ENCODE measurements at places on chromosomes 3 and 15.

GRCh38 chr15:55791551-55792400 lies 48.8 kb upstream of the PRTG start:
- H3K27me3 ChIP-seq = peaks cover 2% of the 10 kb centered on the region
- DNase-seq = no peak
- H3K36me3 ChIP-seq = no peaks in the 10 kb centered on the region
- no peak overlapping the region for H3K4me3 ChIP-seq
- no peak overlapping the region for H3K27ac ChIP-seq

GRCh38 chr15:48695088-48695826 lies 49.7 kb upstream of the FBN1 start:
- DNase-seq = no peak
- H3K4me1 ChIP-seq = no peaks in the 10 kb centered on the region
- no peaks in the 10 kb centered on the region for H3K27me3 ChIP-seq
- H3K36me3 ChIP-seq = no peaks in the 10 kb centered on the region
- no peak overlapping the region for H3K27ac ChIP-seq
- no peak overlapping the region for H3K4me3 ChIP-seq

DNA sequence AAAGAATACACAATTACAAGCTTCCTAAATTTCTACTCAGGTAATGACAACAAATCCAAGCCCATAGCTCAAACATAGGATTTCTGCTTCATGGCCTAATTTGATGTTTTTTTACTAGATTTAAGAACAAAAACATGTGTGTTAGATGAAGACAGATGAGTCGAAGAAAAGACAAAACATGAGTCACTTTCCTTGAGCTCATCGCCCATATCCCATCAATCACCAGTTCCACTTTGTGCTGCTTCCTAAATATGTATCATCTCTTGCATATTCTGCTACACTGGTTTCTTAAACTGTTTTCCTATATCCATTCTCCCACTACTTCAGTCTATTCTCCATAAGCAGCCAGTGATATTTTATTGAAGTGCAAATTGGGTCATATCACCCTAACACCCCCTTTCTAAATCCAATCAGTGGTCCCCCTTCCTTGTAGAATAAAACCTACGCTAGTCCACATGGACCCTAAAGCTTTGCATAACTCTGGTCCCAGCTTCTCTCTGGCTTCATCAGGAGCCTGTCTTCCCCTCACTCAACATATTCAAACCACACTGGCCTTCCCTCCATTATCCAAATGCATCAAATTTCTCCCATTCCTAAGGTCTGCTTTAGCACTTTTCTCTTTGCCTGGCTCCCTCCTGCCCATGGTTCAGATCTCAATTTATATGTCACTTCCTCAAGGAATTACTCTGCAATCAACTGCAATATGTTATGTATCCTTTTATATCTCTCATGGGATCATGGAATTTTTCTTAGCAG lies 1033.9 kb downstream of the FHIT start:
- no peaks in the 10 kb centered on the region for H3K4me1 ChIP-seq
- no peak overlapping the region for H3K4me3 ChIP-seq
- no peaks in the 10 kb centered on the region for H3K27me3 ChIP-seq
- no peak for DNase-seq
- H3K27ac ChIP-seq = no peak overlapping the region

DNA sequence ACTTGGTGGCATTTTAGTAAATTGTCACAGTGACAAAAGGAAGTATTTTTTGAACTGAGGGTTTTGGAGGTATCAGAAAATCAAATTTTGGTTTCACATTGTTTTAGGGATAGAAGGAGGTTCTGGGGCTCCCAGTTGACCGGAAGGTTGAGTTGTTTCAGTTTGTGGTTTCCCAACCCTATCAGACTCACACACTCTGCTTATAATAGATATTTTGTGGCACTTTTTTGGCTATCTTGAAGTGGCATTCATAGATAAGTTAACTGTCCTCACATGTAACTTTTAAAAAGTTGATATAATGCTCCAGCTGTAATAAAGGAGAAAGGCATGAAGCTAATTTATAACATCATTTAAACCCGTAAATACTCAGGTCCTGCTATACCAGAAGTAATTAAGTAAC lies 12.8 kb downstream of the ARMC8 start:
- peaks cover 19% of the 10 kb centered on the region for H3K36me3 ChIP-seq
- no peaks in the 10 kb centered on the region for H3K27me3 ChIP-seq
- DNase-seq = no peak
- H3K4me1 ChIP-seq = peaks cover 18% of the 10 kb centered on the region
- no peak overlapping the region for H3K27ac ChIP-seq

- no peaks in the 10 kb centered on the region for H3K27me3 ChIP-seq
- DNase-seq = no peak
- H3K27ac ChIP-seq = no peak overlapping the region
- no peak overlapping the region for H3K4me3 ChIP-seq
- H3K36me3 ChIP-seq = no peaks in the 10 kb centered on the region
- no peaks in the 10 kb centered on the region for H3K4me1 ChIP-seq
Observed at GRCh38 chr3:87397211-87397610, 120.8 kb upstream of the POU1F1 start.

DNA sequence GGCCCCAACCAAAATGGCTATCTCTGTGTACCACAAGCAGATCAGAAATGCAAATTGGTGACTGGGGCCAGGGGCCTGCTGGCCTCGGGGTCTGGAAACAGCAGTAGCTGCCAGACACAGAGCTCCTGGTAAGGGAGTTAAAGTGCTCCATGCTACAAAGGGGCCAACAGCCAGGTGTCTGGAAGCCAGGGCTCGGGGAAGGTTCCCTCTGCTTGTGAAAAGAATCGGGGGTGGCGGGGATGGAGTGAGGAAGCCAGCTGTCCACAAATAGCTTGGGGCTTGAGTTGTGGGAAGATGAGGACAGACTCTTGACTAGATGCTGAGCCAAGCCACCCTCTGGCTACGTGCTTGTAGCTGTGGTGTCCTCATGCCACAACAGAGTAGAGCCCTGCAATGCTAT lies 39.3 kb downstream of the CHRD start:
- no peak overlapping the region for H3K4me3 ChIP-seq
- H3K27me3 ChIP-seq = peaks cover 3% of the 10 kb centered on the region
- no peak overlapping the region for H3K27ac ChIP-seq
- DNase-seq = no peak
- no peaks in the 10 kb centered on the region for H3K4me1 ChIP-seq
- H3K36me3 ChIP-seq = no peaks in the 10 kb centered on the region

- peaks cover 13% of the 10 kb centered on the region for H3K4me1 ChIP-seq
- no peaks in the 10 kb centered on the region for H3K36me3 ChIP-seq
- H3K27me3 ChIP-seq = no peaks in the 10 kb centered on the region
- no peak overlapping the region for H3K4me3 ChIP-seq
Observed at GRCh38 chr3:151386056-151386455, 1.5 kb upstream of the P2RY12 start.

GRCh38 chr3:66224220-66224619 lies 3.4 kb downstream of the SLC25A26 start:
- no peak overlapping the region for H3K27ac ChIP-seq
- H3K4me3 ChIP-seq = no peak overlapping the region
- peaks cover 26% of the 10 kb centered on the region for H3K36me3 ChIP-seq
- H3K4me1 ChIP-seq = peaks cover 35% of the 10 kb centered on the region
- DNase-seq = no peak

GRCh38 chr15:74380361-74381189 lies 13.1 kb upstream of the CYP11A1 start:
- no peak for DNase-seq
- H3K27ac ChIP-seq = peak overlapping the region; percentile 40
- no peak overlapping the region for H3K4me3 ChIP-seq
- no peaks in the 10 kb centered on the region for H3K27me3 ChIP-seq

- DNase-seq = no peak
- H3K4me1 ChIP-seq = no peaks in the 10 kb centered on the region
- H3K36me3 ChIP-seq = no peaks in the 10 kb centered on the region
Observed at GRCh38 chr15:62896380-62896866, 146.1 kb upstream of the TPM1 start.

GRCh38 chr3:49269443-49270155 lies 7.4 kb downstream of the C3orf62 start:
- H3K27ac ChIP-seq = no peak overlapping the region
- H3K36me3 ChIP-seq = peaks cover 27% of the 10 kb centered on the region
- no peak overlapping the region for H3K4me3 ChIP-seq
- H3K27me3 ChIP-seq = no peaks in the 10 kb centered on the region

- H3K27ac ChIP-seq = peak overlapping the region; percentile 100
- no peaks in the 10 kb centered on the region for H3K27me3 ChIP-seq
- peaks cover 43% of the 10 kb centered on the region for H3K36me3 ChIP-seq
- DNase-seq = peak; percentile 36
Observed at GRCh38 chr15:40695469-40695890, 506 bp downstream of the RAD51 start.

GRCh38 chr15:92670621-92671020 lies 15.0 kb upstream of the FAM174B start:
- no peak overlapping the region for H3K27ac ChIP-seq
- no peak overlapping the region for H3K4me3 ChIP-seq
- DNase-seq = no peak
- H3K36me3 ChIP-seq = no peaks in the 10 kb centered on the region

- no peak for DNase-seq
- H3K4me3 ChIP-seq = no peak overlapping the region
- H3K27ac ChIP-seq = no peak overlapping the region
- peaks cover 17% of the 10 kb centered on the region for H3K4me1 ChIP-seq
Observed at GRCh38 chr3:11510356-11510755, 133.4 kb downstream of the VGLL4 start.

GRCh38 chr15:48002767-48003166 lies 118.0 kb upstream of the SLC24A5 start:
- no peaks in the 10 kb centered on the region for H3K36me3 ChIP-seq
- DNase-seq = no peak
- H3K27ac ChIP-seq = no peak overlapping the region
- H3K4me1 ChIP-seq = no peaks in the 10 kb centered on the region

DNA sequence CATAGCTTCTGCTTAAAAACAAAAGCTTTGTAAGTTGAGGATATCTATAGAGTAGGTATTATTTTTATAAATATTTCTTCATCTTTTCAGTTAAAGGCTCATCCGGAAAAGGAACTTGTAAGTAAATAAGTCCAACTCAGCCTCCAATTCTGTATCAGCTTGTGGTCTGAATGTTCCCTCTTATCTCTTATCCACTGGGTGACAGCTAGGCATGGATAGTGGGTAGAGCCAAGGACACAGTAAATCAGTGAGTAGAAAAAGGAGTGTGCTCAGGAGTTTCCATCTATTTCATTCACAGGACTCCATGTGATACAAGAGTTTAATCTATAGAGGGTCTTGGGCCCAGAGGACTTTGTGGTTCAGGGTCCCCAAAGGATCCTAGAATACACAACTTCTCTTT lies 50.9 kb downstream of the FRMD5 start:
- no peaks in the 10 kb centered on the region for H3K36me3 ChIP-seq
- no peak overlapping the region for H3K27ac ChIP-seq
- no peak for DNase-seq
- H3K4me1 ChIP-seq = no peaks in the 10 kb centered on the region

- no peaks in the 10 kb centered on the region for H3K4me1 ChIP-seq
- H3K36me3 ChIP-seq = no peaks in the 10 kb centered on the region
- H3K27ac ChIP-seq = no peak overlapping the region
- peaks cover 2% of the 10 kb centered on the region for H3K27me3 ChIP-seq
Observed at GRCh38 chr3:140187028-140187427, 252.0 kb downstream of the CLSTN2 start.

DNA sequence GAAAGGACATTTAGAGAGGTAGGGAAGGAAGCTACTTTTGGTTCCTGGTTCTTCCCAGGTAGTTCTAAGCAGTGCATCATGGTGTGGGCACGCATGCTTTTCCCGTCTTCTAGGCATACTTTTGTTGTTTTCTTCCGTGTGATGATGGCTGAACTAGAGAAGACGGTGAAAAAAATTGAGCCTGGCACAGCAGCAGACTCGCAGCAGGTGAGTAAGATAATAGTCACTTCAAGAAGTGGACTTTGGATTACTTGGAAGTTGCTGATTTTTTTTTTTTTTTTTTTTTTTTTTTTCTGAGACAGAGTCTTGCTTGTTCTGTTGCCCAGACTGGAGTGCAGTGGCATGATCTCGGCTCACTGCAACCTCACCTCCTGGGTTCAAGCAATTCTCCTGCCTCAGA lies 17.9 kb downstream of the FANCD2OS start:
- no peak for DNase-seq
- H3K4me3 ChIP-seq = no peak overlapping the region
- no peaks in the 10 kb centered on the region for H3K4me1 ChIP-seq
- peaks cover 51% of the 10 kb centered on the region for H3K36me3 ChIP-seq
- H3K27ac ChIP-seq = no peak overlapping the region
- H3K27me3 ChIP-seq = no peaks in the 10 kb centered on the region

GRCh38 chr3:8519156-8519555 lies 17.5 kb downstream of the LMCD1 start:
- H3K27me3 ChIP-seq = peaks cover 2% of the 10 kb centered on the region
- H3K27ac ChIP-seq = no peak overlapping the region
- no peaks in the 10 kb centered on the region for H3K36me3 ChIP-seq
- peaks cover 1% of the 10 kb centered on the region for H3K4me1 ChIP-seq
- no peak for DNase-seq

GRCh38 chr3:98580401-98581386 lies 12.7 kb downstream of the CPOX start:
- no peaks in the 10 kb centered on the region for H3K27me3 ChIP-seq
- peaks cover 86% of the 10 kb centered on the region for H3K36me3 ChIP-seq
- no peak for DNase-seq
- H3K4me3 ChIP-seq = no peak overlapping the region
- H3K27ac ChIP-seq = no peak overlapping the region

- no peak overlapping the region for H3K4me3 ChIP-seq
- DNase-seq = no peak
- H3K4me1 ChIP-seq = peaks cover 3% of the 10 kb centered on the region
- no peaks in the 10 kb centered on the region for H3K27me3 ChIP-seq
- H3K36me3 ChIP-seq = peaks cover 6% of the 10 kb centered on the region
- no peak overlapping the region for H3K27ac ChIP-seq
Observed at GRCh38 chr15:81032355-81032754, 31.6 kb downstream of the TLNRD1 start.

DNA sequence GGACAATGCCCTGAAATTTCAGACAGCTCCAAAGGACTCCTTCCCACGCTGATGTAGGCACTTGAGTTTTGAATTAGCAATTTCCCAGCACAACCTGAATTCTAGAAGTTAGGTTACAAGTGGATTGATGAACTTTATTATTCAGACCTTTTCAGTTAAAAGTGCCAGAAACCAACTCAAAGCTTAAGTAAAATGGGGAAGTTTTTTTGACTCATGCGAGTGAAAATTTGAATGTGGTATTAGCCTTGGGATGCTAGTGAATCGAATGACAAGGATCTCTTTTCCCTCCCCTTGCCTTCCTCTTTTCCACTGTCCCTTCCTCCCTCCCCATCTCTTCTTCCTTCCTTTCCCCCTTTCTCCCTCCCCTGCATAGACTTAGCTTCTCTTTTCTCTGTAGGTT lies 295.1 kb upstream of the PROK2 start:
- peaks cover 2% of the 10 kb centered on the region for H3K36me3 ChIP-seq
- no peaks in the 10 kb centered on the region for H3K27me3 ChIP-seq
- DNase-seq = no peak
- peaks cover 8% of the 10 kb centered on the region for H3K4me1 ChIP-seq
- H3K4me3 ChIP-seq = no peak overlapping the region
- H3K27ac ChIP-seq = no peak overlapping the region

GRCh38 chr3:127661600-127661999 lies 11.2 kb upstream of the ABTB1 start:
- no peaks in the 10 kb centered on the region for H3K36me3 ChIP-seq
- H3K4me1 ChIP-seq = no peaks in the 10 kb centered on the region
- no peak for DNase-seq
- no peak overlapping the region for H3K4me3 ChIP-seq
- H3K27me3 ChIP-seq = peaks cover 8% of the 10 kb centered on the region
